Esophagus squamous epithelium (tissue), 5 donors: ENCODE measurements at places on chromosomes 13 and 19. TPM values are rescaled to one million over a fixed set of nuclear protein-coding genes. Genes with fewer than 3 reads are reported as not detected.

Gene MYH14
- 38.1 TPM for total RNA-seq

Gene OR7C1
- not detected for total RNA-seq

Gene ITGBL1
- 0.83 TPM for total RNA-seq

Gene PALM
- total RNA-seq, result 19.3 TPM

Gene SMIM44
- total RNA-seq, result not detected

Gene RTBDN
- total RNA-seq, result not detected

Gene SLC6A16
- 0.56 TPM for total RNA-seq

Gene KASH5
- not detected for total RNA-seq

GRCh38 chr13:110536006-110536693 lies 25.4 kb downstream of the RAB20 start:
- no peak overlapping the region for H3K4me3 ChIP-seq
- no peaks in the 10 kb centered on the region for H3K36me3 ChIP-seq

GRCh38 chr19:29538651-29539050 lies 12.9 kb downstream of the VSTM2B start:
- H3K36me3 ChIP-seq, result no peaks in the 10 kb centered on the region
- no peaks in the 10 kb centered on the region for H3K4me1 ChIP-seq
- H3K4me3 ChIP-seq, result no peak overlapping the region
- H3K27me3 ChIP-seq, result no peaks in the 10 kb centered on the region
- H3K27ac ChIP-seq, result no peak overlapping the region

DNA sequence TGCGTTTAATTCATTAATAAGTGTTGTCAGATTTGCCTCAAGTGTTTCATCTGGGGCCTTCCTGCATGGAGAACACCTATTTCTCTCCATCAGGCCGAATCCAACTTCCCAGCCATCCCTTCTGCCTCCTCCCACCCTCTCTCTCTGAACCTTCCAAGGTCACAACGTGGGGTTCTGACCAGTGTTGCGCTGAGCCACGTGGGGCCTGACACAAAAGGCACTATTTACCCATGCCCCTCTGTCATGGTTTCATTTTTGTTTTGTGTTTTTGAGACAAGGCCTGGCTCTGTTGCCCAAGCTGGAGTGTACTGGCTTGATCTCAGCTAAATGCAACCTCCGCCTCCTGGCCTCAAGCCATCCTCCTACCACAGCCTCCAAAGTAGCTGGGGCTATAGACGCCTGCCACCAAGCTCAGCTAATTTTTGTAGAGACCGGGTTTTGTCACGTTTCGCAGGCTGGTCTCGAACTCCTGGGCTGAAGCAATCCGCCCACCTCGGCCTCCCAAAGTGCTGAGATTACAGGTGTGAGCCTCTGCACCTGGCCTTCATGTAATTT lies 8.6 kb upstream of the IRGC start:
- no peak overlapping the region for H3K4me3 ChIP-seq
- no peaks in the 10 kb centered on the region for H3K27me3 ChIP-seq
- no peak for DNase-seq
- no peaks in the 10 kb centered on the region for H3K4me1 ChIP-seq
- no peak overlapping the region for H3K27ac ChIP-seq
- no peaks in the 10 kb centered on the region for H3K36me3 ChIP-seq

GRCh38 chr19:51440846-51441409 lies 17.3 kb downstream of the SIGLEC8 start:
- peak overlapping the region; percentile 9 for H3K27ac ChIP-seq
- no peak for DNase-seq
- peaks cover 71% of the 10 kb centered on the region for H3K27me3 ChIP-seq
- H3K4me3 ChIP-seq, result no peak overlapping the region
- H3K4me1 ChIP-seq, result peaks cover 2% of the 10 kb centered on the region
- H3K36me3 ChIP-seq, result no peaks in the 10 kb centered on the region

GRCh38 chr13:86839221-86839620 lies 832.0 kb upstream of the SLITRK5 start:
- no peak overlapping the region for H3K27ac ChIP-seq
- DNase-seq, result no peak
- H3K4me1 ChIP-seq, result no peaks in the 10 kb centered on the region
- H3K27me3 ChIP-seq, result no peaks in the 10 kb centered on the region

DNA sequence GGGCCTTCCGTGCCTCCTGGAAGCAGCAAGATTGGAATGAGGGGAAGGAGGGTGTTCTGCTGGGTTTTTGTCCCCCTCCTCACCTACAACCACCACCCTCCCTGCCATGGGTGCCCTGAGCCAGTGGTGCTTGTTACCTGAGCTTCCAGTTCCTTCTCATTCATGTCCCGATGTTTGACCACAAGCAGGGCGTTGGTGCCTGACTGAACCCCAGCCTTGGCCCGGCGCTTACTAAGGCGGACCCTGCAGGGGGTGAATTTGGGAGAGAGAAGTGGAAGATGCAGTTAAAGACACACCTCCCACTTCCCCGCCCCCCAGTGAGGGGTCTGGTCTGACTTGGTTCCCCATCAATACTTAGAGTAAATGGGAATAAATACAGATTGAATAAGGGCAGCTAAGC lies 4.3 kb downstream of the PAF1 start:
- H3K36me3 ChIP-seq, result peaks cover 83% of the 10 kb centered on the region
- DNase-seq, result no peak
- peaks cover 9% of the 10 kb centered on the region for H3K4me1 ChIP-seq

GRCh38 chr19:3346677-3347353 lies 19.6 kb upstream of the NFIC start:
- DNase-seq, result no peak
- H3K27me3 ChIP-seq, result no peaks in the 10 kb centered on the region
- peaks cover 31% of the 10 kb centered on the region for H3K4me1 ChIP-seq
- no peak overlapping the region for H3K4me3 ChIP-seq

GRCh38 chr19:28927456-28927855 lies 285.5 kb downstream of the UQCRFS1 start:
- H3K4me3 ChIP-seq, result no peak overlapping the region
- no peaks in the 10 kb centered on the region for H3K27me3 ChIP-seq
- no peaks in the 10 kb centered on the region for H3K36me3 ChIP-seq

GRCh38 chr13:19950374-19950773 lies 8.2 kb upstream of the ZMYM2 start:
- no peaks in the 10 kb centered on the region for H3K27me3 ChIP-seq
- DNase-seq, result no peak
- no peaks in the 10 kb centered on the region for H3K4me1 ChIP-seq
- no peak overlapping the region for H3K4me3 ChIP-seq

DNA sequence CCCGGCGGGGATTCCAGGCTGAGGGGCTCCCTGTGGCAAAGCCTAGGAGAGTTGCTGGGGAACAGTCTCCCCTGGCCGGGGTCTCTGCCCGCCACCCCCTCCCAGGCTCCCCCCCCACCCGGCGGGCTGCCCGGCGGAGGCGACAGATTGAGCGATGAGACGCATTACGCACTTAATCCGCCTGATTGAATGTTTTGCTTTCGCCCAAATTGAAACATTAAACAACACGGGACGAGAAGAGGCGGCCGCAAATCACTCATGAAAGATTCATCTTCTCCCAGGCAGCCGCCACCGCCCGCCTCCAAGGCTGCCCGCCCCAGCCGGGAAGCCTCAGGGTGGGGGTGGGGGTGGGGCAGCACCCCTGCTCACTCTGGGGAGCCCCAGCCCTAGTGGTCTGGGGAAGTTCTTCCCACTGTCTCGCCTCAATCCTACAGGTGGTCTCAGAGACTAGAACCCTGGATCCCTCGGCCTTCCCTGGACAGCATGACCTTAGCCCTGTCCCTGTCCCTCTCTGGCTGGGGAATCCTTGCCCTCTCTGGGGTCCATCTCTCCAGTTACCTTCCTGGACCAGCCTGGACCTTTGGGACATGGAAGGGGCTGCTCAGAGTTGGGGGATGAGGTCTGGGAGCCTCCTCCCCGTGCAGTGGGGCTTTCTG lies 7.6 kb upstream of the ERFL start:
- H3K36me3 ChIP-seq, result no peaks in the 10 kb centered on the region
- H3K4me1 ChIP-seq, result peaks cover 6% of the 10 kb centered on the region
- H3K27ac ChIP-seq, result no peak overlapping the region
- H3K4me3 ChIP-seq, result no peak overlapping the region
- H3K27me3 ChIP-seq, result peaks cover 34% of the 10 kb centered on the region

DNA sequence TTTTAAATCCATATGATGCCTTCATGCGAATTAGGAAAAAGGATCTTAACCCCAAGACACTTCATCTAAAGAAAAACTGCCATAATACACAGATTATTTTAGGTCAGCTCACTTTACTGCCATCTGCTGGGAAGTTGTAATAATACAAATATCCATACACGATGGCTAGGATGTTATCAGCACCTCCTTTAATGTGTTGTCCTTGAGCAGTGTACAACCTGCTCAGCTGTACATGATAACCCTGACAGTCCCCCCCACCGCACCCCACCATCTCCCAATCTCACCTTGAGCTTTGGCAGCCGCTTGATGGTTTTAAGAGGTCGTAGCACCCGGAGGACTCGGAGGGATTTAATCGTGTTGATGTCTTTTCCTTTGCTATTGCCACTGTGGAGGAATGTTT lies 112.2 kb downstream of the IER2 start:
- peaks cover 19% of the 10 kb centered on the region for H3K4me1 ChIP-seq
- no peaks in the 10 kb centered on the region for H3K36me3 ChIP-seq
- DNase-seq, result no peak
- no peak overlapping the region for H3K4me3 ChIP-seq

GRCh38 chr19:3468211-3468610 lies 12.1 kb downstream of the SMIM24 start:
- no peak for DNase-seq
- peaks cover 66% of the 10 kb centered on the region for H3K4me1 ChIP-seq
- no peak overlapping the region for H3K4me3 ChIP-seq
- no peaks in the 10 kb centered on the region for H3K27me3 ChIP-seq

DNA sequence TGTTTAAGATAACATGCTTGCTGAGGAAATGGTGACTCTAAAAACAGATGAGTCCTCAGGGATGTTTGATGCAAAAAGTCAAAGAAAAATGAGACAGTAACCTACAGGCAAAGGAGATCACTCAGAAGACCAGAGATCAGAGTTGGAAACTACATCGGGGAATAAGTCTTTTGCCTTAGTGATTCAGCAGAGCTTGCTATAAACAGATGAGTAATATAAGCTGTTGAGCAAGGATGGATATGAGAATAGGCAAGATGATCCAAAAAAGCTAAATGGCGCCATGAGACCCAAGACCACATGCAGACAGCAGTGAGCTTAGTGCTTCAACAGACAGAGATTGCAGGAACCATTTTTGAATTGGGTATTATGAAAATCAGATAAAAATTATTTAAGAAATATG lies 168.6 kb downstream of the POSTN start:
- no peak overlapping the region for H3K27ac ChIP-seq
- no peaks in the 10 kb centered on the region for H3K4me1 ChIP-seq
- H3K4me3 ChIP-seq, result no peak overlapping the region
- H3K27me3 ChIP-seq, result no peaks in the 10 kb centered on the region

GRCh38 chr13:76769271-76769791 lies 116.9 kb downstream of the KCTD12 start:
- no peak overlapping the region for H3K4me3 ChIP-seq
- H3K27ac ChIP-seq, result no peak overlapping the region
- H3K36me3 ChIP-seq, result no peaks in the 10 kb centered on the region

DNA sequence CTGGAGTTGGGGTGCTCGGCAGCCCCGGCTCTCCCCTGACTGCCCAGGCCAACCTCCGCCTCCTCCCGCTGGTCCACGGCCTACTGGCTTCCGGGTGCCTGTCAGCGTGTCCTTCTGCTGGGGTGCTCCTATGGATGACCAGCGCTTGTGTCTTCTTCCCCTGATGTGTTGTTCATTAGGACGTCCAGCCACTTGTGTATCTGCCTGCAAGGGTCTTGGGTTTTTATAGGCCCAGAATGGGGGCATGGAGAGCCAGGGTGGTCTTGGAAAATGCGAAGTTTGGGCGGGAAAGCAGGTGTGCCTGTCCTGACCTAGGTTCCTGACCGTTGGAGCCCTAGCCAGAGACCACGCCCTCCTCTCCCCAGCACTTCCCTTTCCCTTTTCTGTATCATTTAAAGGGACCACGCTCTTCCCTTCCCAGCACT lies 139.8 kb downstream of the SLITRK5 start:
- H3K27me3 ChIP-seq, result no peaks in the 10 kb centered on the region
- H3K4me3 ChIP-seq, result no peak overlapping the region
- H3K36me3 ChIP-seq, result no peaks in the 10 kb centered on the region
- no peak for DNase-seq
- H3K27ac ChIP-seq, result no peak overlapping the region

GRCh38 chr13:54210397-54211049 lies 1181.9 kb downstream of the OLFM4 start:
- no peak overlapping the region for H3K27ac ChIP-seq
- no peak for DNase-seq
- no peaks in the 10 kb centered on the region for H3K36me3 ChIP-seq
- no peaks in the 10 kb centered on the region for H3K4me1 ChIP-seq

- H3K4me3 ChIP-seq, result no peak overlapping the region
- H3K27ac ChIP-seq, result no peak overlapping the region
These were observed 115.8 kb downstream of the ZIC5 start for GRCh38 chr13:99855526-99856420.

DNA sequence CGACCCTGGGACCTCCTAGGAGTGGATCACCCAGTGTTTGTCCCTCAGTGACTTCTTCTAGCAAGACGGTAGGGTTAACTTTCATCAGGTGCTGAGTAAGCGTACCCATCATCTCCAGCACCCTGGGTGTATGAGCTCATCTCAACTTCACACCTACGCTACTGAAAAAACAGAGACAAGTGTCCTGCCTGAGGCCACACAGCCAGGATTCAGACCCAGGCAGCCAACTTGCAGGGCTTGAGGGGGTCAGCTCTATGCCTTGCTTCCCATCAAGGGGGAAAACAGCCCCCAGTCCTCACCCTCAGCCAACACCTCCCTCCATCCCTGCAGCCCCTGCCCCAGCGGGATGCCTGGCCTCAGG lies 4.6 kb downstream of the TLE2 start:
- peaks cover 7% of the 10 kb centered on the region for H3K4me1 ChIP-seq
- H3K27ac ChIP-seq, result no peak overlapping the region
- H3K4me3 ChIP-seq, result no peak overlapping the region
- no peaks in the 10 kb centered on the region for H3K36me3 ChIP-seq

DNA sequence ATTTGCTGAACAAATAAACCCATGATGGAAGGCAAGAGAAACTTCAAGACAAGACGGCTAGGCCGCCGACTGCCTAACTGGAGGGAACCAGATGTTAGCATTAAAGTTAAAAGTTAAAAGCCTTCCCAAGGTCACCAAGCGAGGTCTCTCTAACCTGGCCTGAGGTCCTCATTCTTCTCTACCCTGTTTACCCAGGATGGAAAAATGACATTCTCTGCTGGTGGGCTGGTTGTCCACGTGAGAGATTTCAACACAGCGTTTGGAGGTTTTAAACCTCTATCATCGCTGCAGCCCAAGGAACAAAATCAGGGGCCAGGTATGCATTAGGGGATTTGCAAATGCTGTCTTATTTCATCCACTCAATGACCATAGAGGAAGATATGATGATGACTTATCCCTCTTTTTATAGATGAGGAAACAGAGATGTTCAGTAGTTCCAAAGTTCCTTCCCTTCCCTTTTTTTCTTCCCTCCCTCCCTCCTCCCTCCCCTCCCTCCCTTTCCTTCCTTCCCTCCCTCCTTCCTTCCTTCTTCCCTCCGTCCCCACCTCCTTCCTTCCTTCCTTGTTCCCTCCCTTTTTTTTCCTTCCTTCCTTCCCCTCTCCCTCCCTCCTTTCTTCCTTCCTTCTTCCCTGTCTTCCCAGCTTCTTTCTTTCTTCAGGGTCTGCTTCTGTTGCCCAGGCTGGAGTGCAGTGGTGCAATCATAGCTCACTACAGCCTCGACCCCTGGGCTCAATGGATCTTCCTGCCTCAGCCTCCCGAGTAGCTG lies 79.7 kb downstream of the INSR start:
- H3K27ac ChIP-seq, result no peak overlapping the region
- no peak overlapping the region for H3K4me3 ChIP-seq
- H3K27me3 ChIP-seq, result no peaks in the 10 kb centered on the region
- no peak for DNase-seq
